ENCODE measurements at places on chromosomes 4 and X. TPM values are rescaled to one million over a fixed set of nuclear protein-coding genes. Genes with fewer than 3 reads are reported as not detected.

GRCh38 chr4:40992472-40993295, 221.7 kb downstream of the APBB2 start:
- DNase-seq = peak; percentile 83

TAF7L gene
- total RNA-seq = not detected

- no peak for DNase-seq
Measured at GRCh38 chr4:125833-126232, 1.5 kb downstream of the ZNF718 start.

DNA sequence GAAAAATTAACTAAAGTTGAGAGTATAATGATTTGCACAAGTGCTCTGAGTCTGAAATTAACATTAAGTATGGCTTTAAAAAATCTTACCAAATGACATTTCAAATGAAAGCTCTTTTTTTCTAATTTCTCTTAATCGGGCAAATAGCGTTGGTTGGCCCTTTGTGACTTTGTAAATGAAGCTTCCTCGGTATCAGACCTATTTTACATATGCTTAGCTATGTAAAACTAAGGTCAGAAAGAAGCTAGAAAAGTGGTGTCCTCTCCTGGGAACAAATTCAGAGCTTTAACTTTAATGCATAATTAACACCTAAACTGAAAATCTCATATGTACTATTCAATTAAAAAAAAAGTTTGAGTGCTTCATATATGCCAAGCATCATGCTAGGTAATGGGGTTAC, 62.7 kb downstream of the N4BP2 start:
- DNase-seq = no peak

- DNase-seq = no peak
Measured at GRCh38 chr4:127284236-127284635, 348.5 kb upstream of the INTU start.

DNA sequence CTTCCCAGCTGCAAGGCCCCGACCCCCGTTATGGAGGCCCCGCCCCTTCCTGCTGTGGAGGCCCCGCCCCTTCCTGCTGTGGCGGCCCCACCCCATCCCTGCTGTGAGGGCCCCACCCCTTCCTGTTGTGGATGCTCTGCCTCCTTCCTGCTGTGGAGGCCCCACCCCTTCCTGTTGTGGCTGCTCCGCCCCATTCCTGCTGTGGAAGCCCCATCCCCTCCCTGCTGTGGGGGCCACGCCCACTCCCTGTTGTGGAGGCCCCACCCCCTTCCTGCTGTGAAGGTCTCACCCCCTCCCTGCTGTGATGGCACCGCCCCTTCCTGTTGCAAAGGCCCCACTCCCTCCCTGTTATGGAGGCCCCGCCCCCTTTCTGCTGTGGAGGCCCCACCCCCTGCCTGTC, 104.9 kb upstream of the PSAPL1 start:
- DNase-seq = peak; percentile 79

GRCh38 chr4:187865914-187866313, 129.7 kb upstream of the ZFP42 start:
- DNase-seq = peak; percentile 6

GRCh38 chr4:160423879-160424451, 1321.1 kb downstream of the RAPGEF2 start:
- peak; percentile 5 for DNase-seq

EDA gene
- under 0.01 TPM for total RNA-seq

- no peak for DNase-seq
Measured at GRCh38 chrX:13448941-13449340, 120.5 kb upstream of the EGFL6 start.
